ENCODE measurements at places on chromosomes 7 and 10.

GRCh38 chr7:90312745-90313144 is 8.4 kb downstream of the FAM237B start:
- no peak for DNase-seq

- no peak for DNase-seq
Measured at GRCh38 chr10:70476249-70477035, 2.1 kb upstream of the PALD1 start.

DNA sequence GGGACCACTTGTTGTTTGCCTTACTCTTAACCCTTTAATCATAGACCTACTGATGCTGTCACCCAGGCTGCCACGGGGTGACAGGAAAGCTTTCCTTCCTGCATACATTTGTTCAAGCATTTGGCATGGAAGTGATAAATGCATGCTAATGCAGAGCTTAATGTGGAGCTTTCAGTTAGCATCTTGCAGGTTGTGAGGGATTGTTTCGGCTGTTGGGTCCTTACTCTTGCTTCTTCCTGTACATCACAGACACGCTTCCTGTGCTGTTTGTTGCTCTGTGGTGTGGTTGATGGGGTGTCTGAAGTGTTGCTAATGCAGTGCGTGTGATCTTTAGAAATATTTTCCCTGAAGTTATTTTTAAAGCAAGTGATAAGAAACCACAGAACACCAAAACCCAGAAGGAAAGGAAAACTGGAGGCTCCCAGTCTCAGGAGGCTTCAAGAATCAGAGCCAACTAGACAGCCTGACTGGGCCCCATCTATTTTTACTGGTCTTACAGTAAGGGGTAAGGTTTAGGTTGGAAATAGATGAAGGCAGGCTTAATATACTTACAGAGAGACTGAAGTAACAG is 143.1 kb downstream of the CHN2 start:
- no peak for DNase-seq

DNA sequence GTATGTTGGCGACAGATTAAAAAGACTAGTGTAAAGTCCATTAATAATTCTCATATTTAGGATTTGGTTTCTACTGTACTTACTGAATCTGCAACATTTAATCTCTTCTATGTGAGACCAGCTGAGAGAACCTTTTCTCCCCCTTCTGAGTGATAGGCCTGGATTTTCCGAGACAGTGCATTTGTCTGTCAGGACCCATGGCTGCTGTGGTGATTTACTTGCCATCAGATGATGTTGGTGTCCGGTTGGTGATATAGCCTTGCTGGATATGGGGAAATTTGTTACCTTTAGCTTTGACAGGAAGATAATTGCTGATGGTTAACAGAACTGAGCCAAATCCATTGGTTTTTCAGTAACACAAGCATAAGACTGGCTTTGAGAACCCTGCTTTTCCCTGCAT is 517.2 kb downstream of the LRMDA start:
- no peak for DNase-seq

Measured in HAP-1 (cell line).